NCI-H2081 (cell line): ENCODE measurements at places on chromosomes 2 and 18.

DNA sequence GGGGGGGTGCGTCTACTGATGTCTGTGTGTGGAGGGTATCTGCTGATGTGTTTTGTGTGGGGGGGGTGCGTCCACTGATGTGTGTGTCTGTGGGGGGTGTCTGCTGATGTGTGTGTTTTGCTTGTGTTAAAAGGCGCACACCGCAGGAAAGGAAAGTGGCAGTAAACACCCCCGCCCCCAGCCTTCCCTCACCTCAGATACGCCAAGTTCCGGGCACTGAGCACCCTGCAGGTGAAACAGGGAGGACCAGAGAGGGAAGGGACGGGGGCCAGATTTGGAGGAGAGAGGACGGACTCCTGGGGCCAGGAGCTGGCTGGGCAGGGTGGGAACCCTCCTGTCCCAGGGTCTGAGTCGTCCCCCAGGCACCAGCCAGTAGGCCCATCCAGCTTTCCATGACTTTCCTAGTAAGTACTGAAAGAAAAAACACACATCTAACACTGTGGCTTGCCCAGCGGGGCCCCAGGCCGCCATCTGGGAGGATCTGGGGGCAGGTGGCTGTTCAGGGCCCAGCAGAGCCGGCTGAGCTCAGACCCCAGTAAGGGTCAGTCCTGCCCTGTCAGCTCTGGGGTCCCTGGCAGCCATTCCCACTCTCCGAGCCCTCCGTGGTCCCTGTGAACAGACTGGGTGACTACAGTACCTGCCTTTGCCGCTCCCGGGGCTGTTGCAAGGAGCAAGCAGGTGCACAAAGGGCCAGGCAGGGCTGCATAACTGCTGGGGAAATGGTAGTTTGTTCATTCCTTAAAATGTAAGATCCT is 126.9 kb downstream of the NFATC1 start:
- DNase-seq = no peak

GRCh38 chr2:160111951-160112798 is 49.8 kb upstream of the PLA2R1 start:
- no peak for DNase-seq

GRCh38 chr2:113324684-113325160 is 46.0 kb upstream of the PAX8 start:
- DNase-seq = peak; percentile 66

GRCh38 chr2:109368798-109369197 is 239.8 kb downstream of the SH3RF3 start:
- DNase-seq = no peak

DNA sequence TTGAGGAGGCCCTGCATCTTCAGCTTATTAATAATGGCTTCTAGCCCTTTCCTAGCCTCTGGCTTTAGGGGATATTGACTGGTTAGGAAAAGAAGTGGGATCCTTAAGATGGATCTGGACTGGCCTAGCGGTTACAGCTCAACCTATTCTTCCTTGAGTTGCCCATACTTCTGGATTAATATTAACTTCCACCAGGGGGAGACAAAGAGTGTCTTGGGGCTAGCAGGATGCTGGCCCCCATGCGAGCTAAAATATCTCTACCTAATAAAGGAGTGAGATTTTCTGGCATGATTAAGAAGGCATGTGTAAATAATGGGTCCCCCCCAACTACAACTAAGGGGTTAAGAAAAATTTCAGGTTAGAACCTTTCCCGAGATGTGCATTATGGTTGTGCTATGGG is 23.2 kb upstream of the PLA2R1 start:
- no peak for DNase-seq

DNA sequence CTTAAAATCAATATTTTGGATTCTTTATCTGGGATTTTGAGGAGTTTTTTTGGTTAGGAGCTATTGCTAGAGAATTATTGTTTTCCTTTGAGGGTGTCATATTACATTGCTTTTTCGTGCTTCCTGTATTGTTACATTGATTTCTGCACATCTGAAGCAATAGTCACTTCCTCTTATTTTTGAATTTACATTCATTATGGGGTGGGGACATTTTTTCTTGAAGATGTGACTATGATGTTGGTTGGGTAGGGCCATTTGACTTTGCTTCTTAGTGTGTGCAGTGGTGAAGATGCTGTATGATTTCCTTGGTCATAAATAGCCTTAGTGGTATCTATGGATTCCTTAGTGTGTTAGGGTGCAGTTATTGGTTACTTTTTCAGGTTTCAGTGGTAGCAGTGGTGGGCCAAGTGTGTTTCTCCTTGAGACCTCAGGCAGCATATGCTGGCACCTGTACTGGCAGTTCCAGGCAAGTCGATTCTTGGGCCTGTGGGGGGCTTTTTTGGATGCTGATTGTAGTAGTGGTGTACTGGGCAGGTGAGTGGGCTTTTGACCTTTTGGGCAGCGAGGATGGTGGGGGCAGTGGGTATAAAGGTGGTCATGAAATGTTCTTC is 61.8 kb downstream of the ARHGAP25 start:
- DNase-seq = no peak

DNA sequence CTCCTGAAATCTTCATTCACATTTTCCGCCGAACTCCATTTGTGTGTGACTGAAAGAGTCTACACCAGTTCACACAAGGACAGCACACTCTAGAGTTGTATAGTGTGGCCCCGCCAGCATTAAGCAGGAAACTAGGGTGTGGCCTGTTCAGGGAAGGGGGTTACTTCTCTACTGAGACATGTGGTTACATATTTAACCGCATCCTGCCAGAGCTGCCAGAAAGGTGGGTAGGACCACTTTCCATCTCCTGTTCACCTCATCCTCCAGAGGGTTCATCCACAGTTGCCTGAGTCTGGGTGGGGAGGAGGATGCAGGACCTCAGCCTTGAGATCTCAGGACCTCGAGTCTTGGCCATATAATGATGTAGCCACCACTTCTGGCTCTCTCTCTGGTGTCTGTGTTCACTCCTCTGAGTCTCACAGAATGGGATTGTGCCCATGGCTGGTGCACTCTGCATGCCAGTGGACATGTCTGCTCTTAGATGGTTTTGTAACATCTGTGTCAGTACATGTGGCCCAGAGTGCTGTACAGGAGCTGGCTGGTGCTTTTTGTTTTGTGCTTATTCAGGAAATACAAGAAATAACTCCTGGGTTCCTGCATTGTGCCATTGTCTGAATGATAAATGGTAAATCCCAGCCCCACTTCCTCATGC is 7.7 kb upstream of the SP140L start:
- no peak for DNase-seq

- DNase-seq = no peak
These were observed 35.2 kb downstream of the HS1BP3 start for GRCh38 chr2:20615466-20616241.

DNA sequence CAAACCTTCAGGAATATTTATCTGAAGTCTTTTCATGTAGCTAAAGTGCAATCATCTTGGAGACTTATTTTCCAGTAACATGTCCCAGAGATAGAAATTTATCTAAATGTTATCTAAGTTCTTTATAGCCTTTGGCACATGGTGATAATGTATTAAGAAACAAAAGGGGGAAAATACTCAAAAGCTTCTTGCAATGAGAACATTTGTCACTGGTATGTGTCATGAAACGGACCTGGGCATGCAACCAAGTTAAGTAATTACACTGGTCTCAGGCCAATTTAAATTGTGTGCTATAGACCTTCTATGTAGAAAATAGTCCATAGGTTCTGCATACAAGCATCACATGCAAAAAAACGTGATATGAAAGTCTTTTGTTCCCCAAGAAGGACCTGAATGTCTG is 136.2 kb downstream of the SLC8A1 start:
- peak; percentile 42 for DNase-seq

DNA sequence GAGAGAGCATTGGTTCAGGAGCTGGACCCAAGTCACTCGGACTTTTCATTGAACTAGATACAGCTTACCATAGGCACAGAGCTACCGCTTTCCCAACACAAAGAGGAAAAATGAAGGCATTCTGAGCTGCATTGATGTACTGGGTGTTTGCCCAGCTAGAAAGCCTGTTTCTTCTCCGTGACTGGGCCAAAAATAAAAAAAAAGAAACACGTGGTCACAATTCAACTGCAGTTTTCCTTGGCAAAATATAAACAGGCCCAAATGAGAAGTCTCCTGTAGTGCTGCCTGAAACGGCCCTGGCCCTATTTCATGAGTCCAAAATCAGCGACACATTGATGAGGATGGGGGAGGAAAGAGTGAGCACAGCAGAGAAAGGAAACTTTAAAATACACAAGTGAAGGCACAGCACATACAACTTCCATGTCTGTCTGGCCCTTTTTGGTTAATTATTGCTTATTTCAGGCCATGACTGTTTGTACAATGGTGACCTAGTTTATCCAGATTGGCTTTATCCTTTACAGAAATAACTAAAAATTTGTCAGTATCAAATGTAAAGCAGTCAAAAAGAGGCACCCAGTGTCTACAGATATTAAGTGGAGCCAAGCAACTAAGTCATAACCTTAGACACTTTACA is 179.7 kb downstream of the ICOS start:
- DNase-seq = no peak

GRCh38 chr2:19072161-19072560 is 286.3 kb downstream of the OSR1 start:
- no peak for DNase-seq

DNA sequence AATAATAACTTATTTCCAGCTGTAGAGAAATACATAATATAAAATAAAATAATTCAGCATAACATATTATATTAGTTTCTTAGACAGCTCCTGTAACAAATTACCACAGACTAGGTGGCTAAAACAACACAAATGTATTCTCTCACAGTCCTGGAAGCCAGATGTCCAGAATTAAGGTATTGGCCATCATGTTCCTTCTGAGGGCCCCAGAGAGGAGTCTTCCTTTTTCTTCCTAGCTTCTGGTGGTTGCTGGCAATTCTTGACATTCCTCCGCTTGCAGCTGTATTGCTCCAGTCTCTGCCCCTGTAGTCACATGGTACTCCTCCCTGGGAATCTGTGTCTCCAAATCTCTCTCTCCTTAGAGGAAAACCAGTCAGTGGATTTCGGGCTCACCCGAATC is 146.8 kb downstream of the RBM43 start:
- no peak for DNase-seq

DNA sequence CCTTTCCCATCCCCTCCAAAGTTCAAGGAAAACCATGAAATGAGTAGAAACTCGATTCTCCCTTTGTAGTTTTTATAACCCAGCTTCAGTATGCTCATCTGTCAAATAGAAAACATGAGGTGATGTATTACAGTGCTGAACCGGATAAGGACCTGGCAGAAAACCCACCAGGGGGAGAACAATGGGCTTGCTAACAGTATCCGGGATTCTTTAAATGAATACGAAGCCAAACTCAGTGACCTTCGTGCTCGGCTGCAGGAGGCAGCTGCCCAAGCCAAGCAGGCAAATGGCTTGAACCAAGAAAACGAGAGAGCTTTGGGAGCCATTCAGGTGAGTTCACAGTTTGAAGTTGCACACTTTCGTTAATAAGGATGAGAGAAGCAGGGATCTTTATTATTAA is 113.6 kb upstream of the TTC39C start:
- DNase-seq = peak; percentile 42

GRCh38 chr2:45257820-45258219 is 248.6 kb upstream of the SIX2 start:
- no peak for DNase-seq

DNA sequence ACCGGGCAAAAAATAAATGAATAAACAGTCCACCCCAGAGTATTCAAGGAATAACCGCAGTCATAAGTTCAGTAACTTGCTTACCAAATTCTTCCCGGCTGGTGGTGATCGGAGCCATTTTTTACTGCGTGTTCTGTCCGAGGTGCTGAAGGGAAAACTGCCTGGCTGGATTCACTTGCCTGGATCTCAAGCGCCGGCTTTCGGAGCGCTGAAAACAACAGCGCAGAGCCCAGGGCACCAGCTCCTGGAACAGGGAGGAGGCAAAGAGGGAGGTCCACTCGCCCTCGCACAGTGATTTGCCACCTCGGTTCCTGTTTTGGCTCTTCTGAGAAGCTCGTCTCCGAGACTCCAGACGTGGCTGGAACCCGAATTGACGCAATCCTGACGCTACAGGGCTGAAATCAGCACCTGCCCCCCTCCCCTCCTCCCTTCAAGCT is at the start of gene SYT4:
TSS of gene SYT4 (minus strand) at position 327 of the 437 bp plus-strand sequence. CDS start at position 118, 209 bp downstream.
- peak; percentile 90 for DNase-seq

GRCh38 chr2:96549967-96550786 is 13.6 kb downstream of the ARID5A start:
- DNase-seq = no peak

GRCh38 chr2:233124421-233125080 is 64.4 kb downstream of the INPP5D start:
- DNase-seq = no peak

- DNase-seq = no peak
These were observed 37.2 kb downstream of the ANKRD12 start for GRCh38 chr18:9173770-9174233.

- no peak for DNase-seq
These were observed 162.0 kb upstream of the RMP24 start for GRCh38 chr18:35810520-35810919.

DNA sequence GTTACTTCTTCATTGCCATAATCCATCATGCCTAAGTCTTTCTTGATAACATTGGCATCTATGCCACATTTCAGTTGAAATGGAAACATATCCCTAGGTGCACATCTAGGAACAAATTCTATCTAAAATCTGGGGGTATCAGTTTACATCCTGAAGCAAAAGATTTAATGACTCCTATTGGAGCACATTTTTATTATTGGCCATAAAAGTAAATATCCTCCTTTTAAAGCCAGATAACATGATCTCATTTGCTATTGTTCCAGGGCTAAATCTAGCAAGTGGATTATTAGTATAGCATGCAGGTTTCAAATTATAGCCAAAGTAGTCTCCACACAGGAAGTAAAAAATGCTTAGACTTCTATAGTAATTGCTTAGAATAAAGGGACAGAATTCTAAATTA is 193.2 kb downstream of the CDH2 start:
- DNase-seq = peak; percentile 18

DNA sequence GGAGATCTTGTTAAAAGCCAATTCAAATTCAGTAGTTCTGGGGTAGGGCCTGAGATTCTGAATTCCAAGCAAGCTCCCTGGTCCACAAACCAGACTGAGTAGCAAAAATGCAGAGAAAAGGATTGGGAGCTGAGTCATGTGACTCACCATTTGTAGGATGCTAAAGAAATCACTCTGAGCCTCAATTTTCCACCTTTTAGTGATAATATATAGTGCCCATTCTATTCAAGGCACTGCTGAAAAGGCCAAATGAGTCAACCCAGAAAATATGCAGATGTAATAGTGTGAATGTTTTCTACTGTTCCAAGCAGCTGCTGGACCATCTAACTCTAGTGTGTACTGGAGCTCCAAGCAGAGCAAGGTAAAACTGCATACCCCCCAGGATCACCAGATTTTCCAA is 47.2 kb downstream of the SLC14A2 start:
- no peak for DNase-seq

DNA sequence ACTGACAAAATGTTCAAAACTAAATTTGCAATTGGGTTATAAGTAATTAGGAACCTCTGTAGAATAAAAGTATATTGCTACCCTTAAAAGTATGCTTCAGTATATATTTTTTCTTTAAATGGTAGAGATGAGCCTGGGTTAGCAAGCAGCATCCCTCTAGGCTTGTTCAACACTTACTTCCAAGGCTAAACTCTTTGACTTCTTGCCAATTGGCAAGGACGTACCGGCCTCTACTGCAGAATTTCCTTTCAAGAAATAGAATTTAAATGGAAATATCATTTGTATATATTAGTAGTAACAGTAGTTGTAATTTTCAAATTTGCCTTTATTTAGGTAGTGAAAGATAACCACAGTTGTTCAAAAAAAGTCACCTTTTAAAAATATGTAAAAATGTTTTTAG is 105.1 kb upstream of the SLC38A11 start:
- no peak for DNase-seq
